NCI-H2029 (cell line): ENCODE measurements at places on chromosomes 16 and 17.
A peak's percentile ranks its signal among the peaks of the same experiment; 100 is the strongest.

DNA sequence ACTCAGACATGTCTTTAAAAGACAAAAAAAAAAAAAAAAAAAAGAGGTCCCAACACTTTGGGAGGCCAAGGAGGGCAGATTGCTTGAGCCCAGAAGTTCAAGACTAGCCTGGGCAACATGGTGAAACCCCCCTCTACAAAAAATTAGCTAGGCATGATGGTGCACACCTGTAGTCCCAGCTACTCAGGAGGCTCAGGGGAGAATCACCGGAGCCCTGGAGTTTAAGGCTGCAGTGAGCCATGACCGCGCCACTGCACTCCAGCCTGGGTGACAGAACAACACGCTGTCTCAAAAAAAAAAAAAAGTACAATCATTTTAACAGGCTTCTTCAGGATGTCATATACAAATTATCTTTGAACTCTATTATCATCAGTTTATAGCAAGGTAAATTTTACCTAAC is 22.0 kb downstream of the C16orf87 start:
- no peak for DNase-seq

DNA sequence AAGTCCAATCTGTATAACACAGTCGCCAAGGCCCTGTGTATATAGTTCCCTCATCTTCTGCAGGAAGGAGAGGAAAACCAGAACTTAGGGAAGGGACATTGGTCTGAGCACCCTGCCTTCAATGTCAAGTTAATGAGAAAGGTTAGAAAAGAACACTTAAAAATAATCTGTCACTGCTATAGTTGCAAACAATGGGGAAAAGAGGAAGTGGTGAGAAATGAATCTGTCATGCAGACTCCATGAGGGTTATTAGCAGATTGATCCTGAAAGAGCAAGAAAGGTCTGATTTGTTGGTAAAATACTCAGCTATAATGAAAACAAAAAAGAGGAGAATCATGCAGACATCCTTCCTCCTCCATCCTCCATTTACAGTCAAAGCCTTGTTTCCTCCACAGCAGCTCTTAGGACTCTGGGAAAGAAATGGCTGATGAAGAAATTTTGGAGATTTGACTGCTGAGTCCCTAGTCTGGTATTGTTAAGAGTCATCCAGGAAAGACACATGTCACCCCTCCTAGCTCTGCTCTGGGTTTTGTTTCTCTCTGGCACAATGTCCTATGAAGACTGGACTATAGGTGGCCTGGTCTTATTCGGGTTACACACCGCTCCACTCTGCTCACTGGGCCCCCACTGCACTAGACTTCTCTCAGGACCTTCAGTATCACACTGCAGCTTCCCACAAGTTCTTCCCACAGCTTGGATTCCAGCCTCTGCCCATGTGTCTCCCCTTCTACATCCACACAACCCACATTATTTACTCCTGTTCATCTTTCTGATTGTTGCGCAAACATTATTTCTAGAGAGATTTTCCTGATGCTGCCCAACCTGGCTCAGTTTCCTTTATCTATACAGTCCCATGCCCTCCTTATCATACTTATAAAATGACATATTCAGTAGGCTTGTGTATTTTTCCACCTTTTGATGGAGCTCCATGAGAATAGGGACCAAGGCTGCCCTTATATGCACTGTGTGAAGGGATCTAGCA is 56.5 kb upstream of the XYLT1 start:
- no peak for DNase-seq

DNA sequence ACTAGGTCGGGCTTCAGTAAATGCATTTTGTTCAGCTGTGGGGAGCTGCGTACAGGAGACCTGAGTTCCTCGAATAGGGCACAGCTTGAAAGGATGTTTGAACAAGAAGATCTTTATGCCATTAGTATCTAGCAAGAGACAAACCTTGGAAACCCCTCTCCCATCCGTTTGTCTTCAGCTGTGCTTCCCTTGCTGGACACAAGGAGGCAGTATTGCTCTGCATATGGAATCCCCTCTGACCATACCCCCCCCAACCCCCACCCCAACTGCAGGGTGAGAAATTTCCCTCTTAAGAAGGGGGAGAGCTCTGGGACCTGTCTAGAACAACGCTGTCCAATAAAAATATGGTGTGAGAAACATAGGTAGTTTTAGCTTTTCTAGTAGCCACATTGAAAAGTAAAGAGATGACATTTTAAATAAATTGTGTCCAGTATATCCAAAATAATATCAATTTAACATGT is 1.6 kb downstream of the MRM1 start:
- DNase-seq = peak; percentile 32

GRCh38 chr16:3783516-3783915 is 66.2 kb upstream of the TRAP1 start:
- no peak for DNase-seq

DNA sequence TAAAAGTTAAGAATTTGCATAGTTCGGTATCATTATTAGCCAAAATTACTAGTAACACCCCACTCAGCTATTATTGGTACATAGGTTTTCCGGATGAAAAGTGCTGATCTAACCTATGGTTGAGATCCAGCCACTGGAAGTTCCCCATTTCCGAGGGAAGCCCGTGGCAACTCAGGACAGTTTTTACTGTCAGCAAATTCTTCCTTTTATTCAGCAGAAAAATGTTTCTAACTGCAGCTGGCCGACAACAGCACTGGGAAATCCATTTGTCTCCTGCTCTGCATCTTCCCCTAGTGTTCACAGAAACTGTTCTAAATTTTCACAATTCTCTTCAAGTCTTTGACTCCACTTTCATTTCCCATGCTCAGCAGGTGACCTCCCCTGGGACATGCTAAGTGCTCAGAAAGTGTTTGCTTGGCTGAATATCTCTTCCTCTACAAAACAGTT is 15.5 kb upstream of the MMD start:
- DNase-seq = no peak

DNA sequence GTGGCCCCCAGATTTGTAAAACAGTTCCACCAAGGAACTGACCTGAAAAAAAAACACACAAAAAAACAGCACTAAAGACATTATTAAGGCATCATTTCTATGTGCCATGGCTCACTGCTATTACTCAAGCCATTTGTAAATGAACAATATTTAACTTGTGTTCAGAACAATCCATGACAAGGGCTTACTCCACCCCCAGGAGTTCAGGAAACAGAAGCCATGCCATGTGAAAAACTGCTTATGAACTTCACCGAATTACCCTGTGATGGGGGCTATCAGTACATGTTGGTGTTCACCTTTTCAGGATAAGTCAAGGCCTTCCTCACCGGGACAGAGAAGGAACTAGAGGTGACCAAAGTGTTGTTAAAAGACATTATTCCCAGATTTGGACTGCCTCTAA is 19.2 kb downstream of the ACSM1 start:
- no peak for DNase-seq

DNA sequence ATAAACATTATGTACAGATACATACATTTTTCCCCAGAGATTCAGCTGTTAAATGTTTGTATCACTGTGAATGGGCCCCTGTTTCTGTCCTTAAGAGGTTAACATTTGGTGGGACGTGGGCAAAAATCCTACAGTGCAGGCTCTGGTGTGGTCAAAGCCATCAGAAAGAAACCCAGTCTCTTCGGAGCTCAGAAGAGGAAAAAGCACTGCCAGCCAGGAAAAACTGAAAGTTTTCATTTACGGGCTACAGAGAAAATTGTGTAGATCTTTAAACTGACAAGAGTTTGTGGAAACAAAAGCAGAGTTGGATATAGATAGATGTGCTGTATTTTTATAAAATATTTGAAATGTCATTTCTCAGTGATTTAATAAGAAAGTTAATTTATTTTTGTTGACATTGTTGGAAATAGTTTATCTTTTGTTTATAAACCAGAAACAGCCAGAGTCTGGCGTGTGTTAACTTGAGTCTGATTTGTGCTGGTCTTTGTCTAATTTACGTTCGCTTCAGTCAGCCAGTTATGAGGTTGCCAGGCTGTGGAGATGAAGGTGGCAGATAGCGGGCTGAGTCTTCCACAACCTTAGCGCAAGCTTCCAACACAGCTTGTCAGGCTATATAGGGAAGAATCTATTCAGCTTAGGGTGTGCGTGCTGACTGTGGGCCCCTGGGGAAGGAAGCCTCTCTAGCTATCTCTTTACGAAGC is 9.5 kb upstream of the TEKT3 start:
- DNase-seq = no peak
